ENCODE measurements at places on chromosomes 13 and 19. TPM values are rescaled to one million over a fixed set of nuclear protein-coding genes. Genes with fewer than 3 reads are reported as not detected.

The CACNA1A gene
- 0.20 TPM for total RNA-seq

The EID2B gene
- 0.20 TPM for total RNA-seq

The ZNF699 gene
- total RNA-seq, result 3.5 TPM

The PSG6 gene
- not detected for total RNA-seq

The GIPR gene
- 0.16 TPM for total RNA-seq

The GRIK5 gene
- 0.32 TPM for total RNA-seq

The CYP4F11 gene
- 2.7 TPM for total RNA-seq

All from esophagus mucosa (tissue), 1 donor.